IPS-NIHi11 (cell line): ENCODE measurements at places on chromosomes 4 and X.

- DNase-seq: no peak
Measured at GRCh38 chr4:56261027-56261426, 126.3 kb downstream of the AASDH start.

GRCh38 chr4:117971403-117971802 lies 62.9 kb upstream of the NDST3 start:
- no peak for DNase-seq

DNA sequence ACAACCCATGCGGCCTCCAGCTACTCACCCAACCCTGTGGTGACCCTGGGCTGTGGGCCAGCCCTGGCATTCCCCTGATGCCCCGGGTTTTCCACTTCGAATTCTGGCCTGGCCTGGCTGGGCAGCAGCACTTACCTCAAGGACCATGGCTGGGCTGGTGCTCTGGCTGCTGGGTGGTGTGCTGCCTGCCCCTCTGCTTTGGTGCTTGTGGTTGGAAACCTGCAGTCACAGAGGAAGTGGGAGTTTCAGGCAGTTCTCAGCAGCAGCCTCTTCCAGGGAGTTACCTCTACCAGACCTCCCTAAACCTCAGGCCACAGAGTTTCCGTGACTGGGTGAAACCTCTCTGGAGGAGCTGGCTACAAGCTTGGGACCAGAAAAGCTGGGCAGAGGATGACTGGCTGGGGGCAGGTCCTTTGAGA lies at the start of gene CXCR3:
Gene CXCR3 (minus strand): TSS at position 209 of the 419 bp plus-strand sequence. CDS start 62 bp downstream, at position 147.
- no peak for DNase-seq

GRCh38 chr4:75745161-75745560 lies 20.8 kb downstream of the USO1 start:
- no peak for DNase-seq

- no peak for DNase-seq
Measured at GRCh38 chrX:42119076-42119475, 195.7 kb upstream of the CASK start.

GRCh38 chrX:14356401-14356800 lies 172.9 kb upstream of the GLRA2 start:
- no peak for DNase-seq

DNA sequence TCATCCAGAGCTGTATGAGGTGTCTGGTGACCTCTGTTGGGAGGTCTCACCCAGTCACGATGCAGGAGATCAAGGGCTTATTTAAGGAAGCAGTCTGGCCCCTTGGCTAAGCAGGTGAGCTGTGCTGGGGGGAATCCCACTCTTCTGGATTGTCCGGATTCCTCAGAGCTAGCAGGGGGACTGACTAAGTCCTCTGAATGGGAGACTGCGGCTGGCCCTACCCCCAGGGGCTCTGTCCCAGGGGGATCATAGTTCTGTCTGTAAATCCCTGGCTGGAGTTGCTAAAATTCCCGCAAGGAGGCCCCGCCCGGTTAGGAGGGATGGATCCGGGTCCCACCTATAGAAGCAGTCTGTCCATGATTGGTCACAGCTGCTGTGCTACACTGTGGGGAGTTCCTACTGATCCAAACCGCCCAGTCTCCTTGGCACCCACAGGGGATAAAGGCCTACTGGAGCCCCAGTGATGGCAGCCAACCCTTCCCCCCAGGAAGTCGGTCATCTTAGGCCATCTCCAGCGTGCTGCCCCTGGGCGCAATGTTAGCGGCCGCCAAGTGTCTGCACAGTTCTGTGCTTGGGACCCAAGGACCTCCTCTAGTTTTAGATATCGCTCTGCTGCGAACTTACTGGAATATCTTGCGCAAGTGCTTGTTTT lies 118.2 kb upstream of the KLF8 start:
- no peak for DNase-seq

- DNase-seq: no peak
Measured at GRCh38 chrX:42615161-42615563, 162.8 kb downstream of the PPP1R2C start.

GRCh38 chr4:89009115-89009514 lies 47.9 kb downstream of the FAM13A start:
- DNase-seq: no peak

GRCh38 chrX:107857837-107858236 lies 32.2 kb downstream of the MID2 start:
- no peak for DNase-seq

- DNase-seq: peak; percentile 49
Measured at GRCh38 chr4:16140879-16141249, 57.0 kb upstream of the PROM1 start.

DNA sequence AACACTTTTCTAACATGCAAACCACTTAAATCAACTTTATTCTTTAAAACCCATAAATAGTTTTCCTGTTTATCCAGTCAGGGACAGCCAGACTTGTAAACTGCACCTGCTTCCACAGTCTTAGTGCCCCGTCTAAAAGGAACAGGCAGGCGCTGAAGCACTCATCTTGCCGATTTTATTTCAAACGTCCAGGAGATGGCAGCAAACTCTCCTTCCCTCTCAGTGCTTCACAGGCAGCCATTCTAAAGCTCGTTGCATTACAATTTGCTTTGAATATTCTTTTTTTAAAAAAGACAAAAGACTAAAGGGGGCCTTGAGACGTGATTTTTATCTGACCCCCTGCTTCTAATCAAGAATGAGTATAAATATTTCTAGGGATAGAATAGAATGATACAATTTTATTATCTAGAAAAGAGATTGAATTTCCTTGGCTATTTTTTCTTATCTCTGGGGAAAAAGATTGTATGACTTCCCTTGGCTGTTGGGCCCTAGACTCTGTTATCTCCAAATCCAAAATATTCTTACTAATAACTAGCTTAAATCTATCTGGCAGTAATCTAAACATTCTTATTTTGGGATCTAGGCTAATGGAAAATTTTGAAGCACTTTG lies 93.6 kb upstream of the MYOZ2 start:
- peak; percentile 70 for DNase-seq

- DNase-seq: no peak
Measured at GRCh38 chrX:109928596-109929335, 74.1 kb upstream of the TMEM164 start.

DNA sequence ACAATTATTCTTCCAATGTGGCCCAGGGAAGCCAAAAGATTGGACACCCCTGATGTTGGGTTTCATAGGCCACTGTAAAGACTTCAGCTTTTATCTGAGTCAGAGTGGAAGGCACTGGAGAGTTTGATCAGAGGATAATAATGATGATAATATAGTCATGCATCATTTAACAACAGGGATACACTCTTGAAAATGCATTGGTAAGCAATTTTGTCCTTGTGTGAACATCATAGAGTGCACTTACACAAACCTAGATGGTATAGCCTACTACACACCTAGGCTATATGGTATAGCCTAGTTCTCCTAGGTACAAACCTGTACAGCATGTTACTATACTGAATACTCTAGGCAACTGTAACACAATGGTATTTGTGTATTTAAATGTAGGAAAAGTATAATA lies 70.5 kb downstream of the COQ2 start:
- DNase-seq: no peak

- peak; percentile 10 for DNase-seq
Measured at GRCh38 chrX:8179656-8180055, 8.6 kb upstream of the VCX2 start.

GRCh38 chr4:62644372-62644771 lies 1444.2 kb downstream of the ADGRL3 start:
- peak; percentile 10 for DNase-seq

- DNase-seq: no peak
Measured at GRCh38 chr4:113957956-113958355, 21.5 kb downstream of the ARSJ start.

DNA sequence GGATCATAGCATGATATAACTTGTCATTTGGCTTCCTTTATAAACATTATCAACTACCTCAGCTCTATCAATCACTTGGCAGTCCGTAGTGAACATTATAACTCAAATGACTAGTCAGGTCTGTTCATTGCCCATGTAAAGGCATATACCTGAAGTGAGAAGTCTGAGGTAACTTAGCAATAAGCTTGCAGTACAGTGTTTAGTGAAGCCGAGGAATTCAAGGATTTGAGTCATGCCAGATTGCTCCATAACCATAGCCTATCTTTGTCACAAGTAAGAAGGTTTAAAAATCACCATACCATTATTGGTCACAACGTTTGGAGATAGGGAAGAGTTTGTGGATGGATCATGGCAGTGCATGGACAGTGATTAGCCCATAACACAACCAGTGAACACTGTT lies 41.6 kb downstream of the AR start:
- DNase-seq: no peak

GRCh38 chr4:138184886-138185285 lies 57.3 kb downstream of the SLC7A11 start:
- no peak for DNase-seq

DNA sequence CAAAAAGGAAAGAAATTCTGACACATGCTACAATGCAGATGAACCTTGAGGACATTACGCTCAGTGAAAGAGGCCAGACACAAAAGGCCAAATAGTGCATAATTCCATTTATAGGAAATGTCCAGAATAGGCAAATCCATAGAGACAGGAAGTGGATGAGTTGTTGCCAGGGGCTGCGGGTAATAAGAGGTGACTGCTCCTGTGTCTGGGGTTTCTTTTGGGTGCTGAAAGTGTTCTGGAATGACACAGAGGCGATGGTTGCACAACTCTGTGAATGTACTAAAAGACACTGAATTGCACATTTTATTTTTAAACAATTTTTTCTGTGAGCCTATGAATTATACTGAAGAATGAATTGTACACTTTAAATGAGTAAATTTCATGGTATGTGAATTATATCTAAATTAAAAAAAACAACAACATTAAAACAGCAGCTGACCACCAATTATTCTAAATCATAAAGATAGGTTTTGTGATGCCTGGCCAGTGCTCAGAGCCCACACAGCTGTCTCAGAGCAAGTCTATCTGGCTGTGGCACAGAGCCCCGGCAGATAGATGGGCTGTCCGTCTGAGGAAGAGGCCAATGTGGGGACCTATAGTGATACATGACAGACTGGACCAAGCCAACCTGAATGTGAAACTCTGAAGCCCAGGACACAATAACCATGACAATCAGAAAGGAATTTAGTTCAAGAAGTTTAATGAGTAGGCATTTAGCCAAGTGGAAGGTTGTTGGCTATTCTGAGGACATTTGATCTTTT lies 23.5 kb upstream of the IRAK1 start:
- DNase-seq: no peak

- peak; percentile 21 for DNase-seq
Measured at GRCh38 chrX:128781506-128781905, 729.3 kb upstream of the ACTRT1 start.

- DNase-seq: no peak
Measured at GRCh38 chr4:54730581-54730980, 72.8 kb downstream of the KIT start.

DNA sequence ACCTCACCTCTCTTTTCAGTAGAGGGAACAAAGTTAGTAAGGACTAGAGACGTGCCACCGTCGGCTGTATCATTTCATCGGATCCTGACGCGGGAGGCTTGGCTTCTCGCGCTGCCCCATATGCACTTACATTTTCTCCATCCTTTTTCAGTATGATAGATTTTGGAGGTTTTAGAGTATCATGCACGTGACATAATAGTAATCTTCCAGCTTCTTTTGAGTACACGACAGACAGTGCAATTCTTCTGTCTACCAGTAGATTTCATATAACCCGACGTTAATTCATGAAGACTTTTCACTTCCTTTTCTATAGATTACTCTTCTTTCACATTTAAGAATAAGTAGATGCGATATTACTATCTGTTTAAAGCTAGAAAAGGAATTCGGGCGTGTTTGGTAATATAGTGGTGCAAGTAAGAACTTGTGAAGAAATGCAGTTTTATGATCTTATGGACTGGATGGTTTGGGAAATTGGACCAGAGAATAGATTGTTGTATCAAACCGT lies 1.0 kb downstream of the CDS1 start:
- DNase-seq: no peak

- no peak for DNase-seq
Measured at GRCh38 chr4:54707406-54707805, 49.6 kb downstream of the KIT start.

- DNase-seq: no peak
Measured at GRCh38 chr4:47647544-47647943, 162.5 kb downstream of the ATP10D start.

DNA sequence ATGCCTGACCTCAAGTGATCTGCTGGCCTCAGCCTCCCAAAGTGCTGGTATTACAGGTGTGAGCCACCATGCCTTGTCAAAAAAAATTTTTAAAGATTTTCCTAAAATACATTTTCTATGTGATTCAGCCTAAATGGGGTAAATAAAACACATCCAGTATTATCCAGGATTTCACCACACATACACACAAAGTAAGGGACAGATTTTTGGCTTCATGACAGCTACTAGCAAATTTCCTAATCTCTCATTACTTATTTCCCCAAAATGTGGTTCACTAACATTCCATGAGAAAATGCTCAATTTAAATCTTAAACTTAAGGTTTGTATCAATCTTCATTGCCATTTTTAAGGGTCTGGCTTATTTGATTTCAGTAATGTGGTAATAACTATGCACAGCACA lies 348.5 kb upstream of the INTU start:
- no peak for DNase-seq
